ENCODE measurements at places on chromosomes 3 and 15.

GRCh38 chr15:73336756-73337155 is 32.0 kb downstream of the HCN4 start:
- DNase-seq, result no peak

- no peak for DNase-seq
Observed at GRCh38 chr3:33153782-33154181, 40.0 kb downstream of the CRTAP start.

DNA sequence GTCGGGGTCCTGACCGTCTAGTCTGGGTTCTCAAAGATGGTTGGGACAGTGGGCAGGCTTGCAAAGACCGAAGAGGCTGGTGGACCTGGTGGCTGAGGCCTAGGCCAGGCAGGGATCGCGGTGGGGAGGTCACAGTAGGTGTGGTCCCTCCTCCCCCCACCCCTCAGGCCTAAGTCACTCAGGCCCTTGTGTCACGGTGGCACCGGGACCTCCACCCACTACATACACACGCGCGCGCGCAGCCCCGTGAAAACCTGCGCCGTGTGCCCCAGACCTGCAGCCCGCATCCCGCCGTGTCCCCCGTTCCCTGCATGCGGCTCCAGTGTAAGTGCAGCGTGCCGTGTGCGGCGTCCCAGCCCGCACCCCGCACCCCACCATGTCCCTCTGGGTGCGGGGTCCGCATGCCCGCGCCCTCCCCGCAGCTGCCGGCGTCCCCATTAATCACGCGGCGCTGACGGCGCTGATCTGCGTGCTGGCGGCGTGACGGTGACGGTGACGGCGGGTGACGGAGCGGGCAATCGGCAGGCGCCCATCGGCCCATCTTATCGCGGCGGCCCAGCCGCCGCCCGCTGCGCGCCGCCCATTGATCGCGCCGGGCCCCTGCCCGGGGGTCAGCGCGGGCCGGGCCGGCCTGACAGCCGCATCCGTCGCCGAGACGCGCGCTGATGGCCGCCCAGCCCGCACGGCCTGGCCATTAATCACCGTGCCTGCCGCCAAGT is 24.4 kb downstream of the SEC61A1 start:
- DNase-seq, result no peak

DNA sequence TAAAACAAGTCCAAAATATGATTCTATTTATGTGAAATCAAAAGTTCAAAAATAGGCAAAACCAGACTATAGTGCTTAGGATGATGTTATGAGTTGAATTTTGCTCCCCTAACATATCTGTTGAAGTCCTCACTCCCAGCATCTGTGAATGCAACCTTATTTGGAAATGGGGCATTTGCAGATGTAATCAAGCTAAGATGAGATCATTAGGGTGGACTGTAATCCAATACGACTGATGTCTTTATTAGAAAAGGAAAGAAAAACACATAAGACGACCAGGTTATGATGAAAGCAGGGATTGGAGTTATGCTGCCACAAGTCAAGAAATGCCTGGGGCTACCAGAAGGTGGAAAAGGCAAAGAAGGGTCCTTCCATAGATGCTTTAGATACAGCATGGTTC is 110.5 kb upstream of the CCDC39 start:
- DNase-seq, result no peak

GRCh38 chr3:123015596-123015995 is 12.0 kb downstream of the SEMA5B start:
- DNase-seq, result no peak

Data from stimulated activated CD8-positive, alpha-beta memory T cell treated with anti-CD3 and anti-CD28 coated beads, Interleukin-7, amount 100 ng/mL, for 4 hours (primary cell).